T-helper 17 cell (primary cell): ENCODE measurements at places on chromosomes 6 and 20.

DNA sequence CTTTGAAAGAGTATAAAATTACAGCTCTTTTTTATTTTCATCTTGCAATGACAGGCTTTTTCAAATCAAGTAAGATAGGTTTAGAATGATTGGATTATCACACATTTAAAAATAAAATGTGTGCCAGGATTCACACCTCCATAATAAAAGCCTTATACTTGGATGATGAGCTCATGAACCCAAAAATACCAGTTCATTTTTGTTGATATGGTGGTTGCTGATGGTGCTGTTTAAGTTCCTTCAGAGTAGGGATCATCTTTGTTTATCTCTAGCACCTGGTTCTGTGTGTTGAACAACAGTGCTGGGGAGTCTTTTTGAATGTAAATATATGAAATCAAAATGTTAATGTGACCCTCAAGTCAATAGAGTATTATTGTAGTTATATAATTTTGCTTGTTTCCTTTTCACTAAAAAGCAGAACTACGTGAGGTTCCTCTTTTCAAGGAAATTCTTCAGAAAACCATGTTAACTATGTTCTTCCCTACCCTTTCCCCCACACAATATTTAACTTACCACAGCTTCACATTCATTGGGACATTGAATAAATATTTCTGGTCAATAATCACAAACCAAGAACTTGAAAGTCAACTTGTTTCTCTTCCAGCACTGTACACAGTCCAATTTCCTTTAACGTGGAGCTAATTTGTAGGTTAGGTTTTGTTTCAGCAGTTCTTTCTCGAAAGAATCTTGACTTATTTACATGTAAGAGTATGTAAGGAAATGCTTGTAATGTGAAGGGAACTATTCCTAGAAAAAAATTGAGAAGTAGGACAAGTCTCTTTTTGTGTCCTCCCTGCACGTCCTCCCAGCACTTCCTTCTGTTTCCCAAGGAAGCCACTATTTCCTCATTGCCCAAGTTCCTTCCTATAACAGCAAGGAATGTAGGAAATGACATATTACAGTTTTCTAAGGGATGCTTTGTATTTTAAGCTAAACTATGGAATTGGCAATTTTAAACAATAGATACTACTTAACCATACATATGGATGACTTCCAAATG is 945.9 kb upstream of the CITED2 start:
- no peak for DNase-seq

- DNase-seq: no peak
Observed at GRCh38 chr20:17835934-17836300, 132.7 kb downstream of the SNX5 start.

DNA sequence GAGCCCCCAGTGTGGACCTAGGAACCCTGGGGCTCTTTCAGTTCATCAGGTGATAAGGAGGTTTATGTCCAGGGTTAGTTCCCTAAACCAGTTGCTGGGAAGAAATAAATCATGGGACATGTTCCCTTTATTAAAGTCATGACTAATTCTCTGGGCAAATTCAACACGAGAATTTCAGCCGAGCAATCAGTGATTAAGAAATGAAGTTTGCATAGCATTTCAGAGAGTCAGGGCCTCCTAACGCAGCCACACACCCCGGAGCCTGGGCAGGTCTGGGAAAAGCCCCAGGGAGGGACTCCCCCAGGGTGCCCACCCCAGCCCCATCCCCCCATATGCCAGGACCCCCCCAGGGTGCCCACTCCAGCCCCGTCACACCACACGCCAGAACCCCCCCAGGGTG is 20.1 kb downstream of the SLCO4A1 start:
- no peak for DNase-seq

DNA sequence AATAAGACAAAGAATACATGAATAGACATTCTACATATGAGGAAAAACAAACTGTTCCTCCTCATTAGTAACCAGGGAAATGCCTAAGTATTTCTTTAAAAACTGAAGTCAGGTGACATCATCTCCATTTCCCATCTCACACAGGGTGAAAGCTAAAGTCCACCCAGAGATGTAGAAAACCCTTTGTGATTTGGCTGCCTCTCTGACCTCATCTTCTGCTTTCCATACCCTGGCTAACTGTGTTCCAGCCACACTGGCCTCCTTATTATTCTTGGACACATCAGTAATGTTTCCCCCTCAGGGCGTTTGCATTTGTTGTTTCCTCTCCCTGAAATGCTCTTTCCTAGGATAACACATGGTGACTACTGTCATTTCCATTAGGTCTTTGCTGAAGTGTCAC is 40.4 kb downstream of the ESF1 start:
- no peak for DNase-seq

- DNase-seq: no peak
Observed at GRCh38 chr6:106356378-106356777, 4.1 kb upstream of the CRYBG1 start.

DNA sequence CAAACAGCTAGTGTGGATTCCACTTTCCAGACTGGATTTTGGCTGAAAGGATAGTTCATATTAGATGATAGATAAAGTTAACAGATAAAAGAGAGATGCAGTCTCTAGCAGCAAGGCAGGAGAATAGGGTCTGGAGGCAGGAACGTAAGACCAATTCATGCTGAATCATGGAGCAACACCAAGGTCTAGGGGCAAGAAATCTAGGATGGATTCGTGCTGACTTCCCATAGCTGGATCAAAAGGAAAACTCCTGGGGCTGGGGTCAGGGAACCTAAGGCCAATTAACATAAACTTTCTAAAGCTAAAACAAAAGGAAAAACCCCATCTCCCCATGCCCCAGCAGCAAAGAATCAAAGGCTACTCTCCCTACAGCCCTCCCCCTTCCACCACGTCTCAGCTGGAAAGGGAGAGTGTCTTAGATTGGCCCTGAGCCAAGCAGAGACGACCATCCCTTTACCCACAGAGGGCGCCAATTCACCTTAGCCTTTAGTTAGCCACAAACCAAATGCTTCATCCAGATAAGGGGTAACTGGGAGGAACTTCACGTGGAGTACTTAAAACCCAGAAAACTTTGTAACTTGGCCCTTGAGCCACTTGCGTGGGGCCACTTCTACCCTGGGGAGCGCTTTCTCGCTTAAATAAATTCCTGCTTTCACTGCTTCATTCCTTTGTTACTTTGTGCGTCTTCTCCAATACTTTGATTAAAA is 7.6 kb downstream of the TREM1 start:
- no peak for DNase-seq

DNA sequence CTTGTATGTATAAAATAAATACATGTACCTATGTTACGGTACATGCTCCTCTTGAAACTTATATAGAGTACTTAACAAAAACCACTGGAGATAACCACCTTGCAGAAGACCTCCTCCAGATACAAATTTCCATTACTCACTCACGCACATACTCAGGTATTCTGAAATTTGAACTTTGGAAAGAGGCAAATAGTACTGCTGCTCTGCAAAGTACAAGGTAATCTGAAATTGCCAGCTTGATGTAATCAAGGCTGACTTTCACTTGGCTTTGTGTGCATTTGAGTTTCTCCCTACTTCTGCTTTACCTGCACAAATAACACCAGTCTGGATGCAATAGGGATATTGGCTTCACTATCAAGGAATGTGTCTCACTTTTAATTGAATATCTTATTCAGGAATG is 123.6 kb downstream of the FOXA2 start:
- DNase-seq: no peak

- DNase-seq: no peak
Observed at GRCh38 chr20:34978092-34978744, 22.6 kb downstream of the MYH7B start.

DNA sequence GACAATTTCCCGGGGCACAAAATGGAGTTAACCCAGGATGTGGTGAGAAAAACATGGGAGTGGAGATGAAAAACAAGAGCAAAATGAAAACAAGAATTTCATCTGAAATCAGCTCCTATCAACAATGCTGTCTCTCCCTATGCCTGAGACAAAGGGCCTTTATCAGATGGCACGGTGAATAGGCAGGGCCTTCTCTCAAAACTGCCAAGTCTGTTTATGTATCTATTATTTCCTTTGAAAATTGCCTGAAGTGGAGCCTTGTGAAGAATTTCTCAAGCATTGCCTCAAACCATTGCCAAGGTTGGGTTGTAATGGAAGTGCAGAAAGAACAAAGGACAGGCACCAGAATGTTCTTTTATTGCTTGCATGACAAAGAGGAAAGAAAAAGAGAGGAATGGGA is 74.7 kb downstream of the BTBD3 start:
- DNase-seq: no peak

GRCh38 chr6:134822920-134823709 is 126.8 kb downstream of the ALDH8A1 start:
- no peak for DNase-seq

GRCh38 chr20:17314264-17314663 is 87.4 kb downstream of the PCSK2 start:
- DNase-seq: no peak

DNA sequence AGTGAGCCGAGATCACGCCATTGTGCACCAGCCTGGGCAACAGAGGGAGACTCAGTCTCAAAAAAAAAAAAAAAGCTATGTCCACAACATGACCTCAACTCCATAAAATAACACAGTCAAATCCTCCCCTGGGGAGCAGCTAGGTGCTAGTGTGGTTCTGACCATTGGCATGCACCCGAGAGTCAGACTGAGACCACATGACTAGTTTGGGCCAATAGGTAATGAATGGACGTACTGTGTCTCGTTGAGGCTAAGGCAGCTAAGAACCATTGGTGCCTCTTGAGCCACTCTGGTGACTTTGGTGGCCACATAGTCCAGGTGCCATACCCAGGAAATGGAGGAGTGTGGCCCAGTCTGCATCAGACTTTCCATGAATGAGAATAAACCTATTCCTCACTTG is 40.3 kb downstream of the ATP9A start:
- DNase-seq: no peak

GRCh38 chr20:3753501-3754275 is 13.9 kb downstream of the ADISSP start:
- no peak for DNase-seq

DNA sequence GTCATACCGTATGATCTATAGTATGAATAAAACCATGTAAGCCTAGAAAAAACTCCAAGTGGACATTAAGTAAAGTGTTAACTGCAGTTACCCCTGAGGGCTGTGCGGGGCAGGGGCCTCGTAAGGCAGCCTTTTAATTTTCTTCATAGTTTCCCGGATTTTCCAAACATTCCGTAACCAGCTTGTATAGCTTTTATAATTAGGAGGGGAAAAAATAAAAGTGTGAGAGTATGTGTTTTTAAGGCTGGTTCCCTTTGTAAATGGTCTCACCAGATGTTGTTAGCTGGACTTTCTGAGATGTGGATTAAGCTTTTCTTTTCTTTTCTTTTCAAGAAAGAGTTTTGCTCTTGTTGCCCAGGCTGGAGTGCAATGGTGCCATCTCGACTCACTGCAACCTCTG is 7.0 kb downstream of the KIAA1755 start:
- DNase-seq: no peak

DNA sequence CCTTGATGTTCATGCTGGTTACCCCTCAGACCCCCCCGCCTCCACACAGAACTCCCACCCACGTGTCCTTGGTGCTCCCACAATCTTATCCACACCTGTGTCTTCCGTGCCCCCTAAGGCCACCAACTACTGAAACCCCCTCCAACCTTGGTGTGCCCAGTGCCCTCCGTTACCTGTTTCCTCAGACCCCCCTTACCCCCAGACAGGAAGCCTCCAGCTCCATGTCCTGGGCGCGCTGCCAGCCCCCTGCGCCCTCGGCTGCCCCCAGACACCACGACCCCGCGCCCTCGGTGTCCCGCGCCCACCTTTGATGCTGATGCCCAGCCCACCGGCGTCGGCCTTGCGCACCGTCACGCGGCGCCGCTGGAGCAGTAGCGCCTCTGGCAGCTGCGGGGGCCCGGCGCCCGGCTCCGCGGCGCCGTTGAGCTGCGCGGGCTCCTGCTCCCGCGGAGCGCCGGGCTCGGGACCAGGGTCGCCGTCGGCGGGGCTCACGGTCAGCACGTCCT is 504 bp downstream of the SNTA1 start:
- no peak for DNase-seq

GRCh38 chr6:80186082-80186481 is 79.6 kb downstream of the BCKDHB start:
- DNase-seq: no peak

GRCh38 chr6:158828807-158829206 is 9.6 kb upstream of the EZR start:
- DNase-seq: no peak

GRCh38 chr6:139240161-139241010 is 51.4 kb downstream of the TXLNB start:
- no peak for DNase-seq

DNA sequence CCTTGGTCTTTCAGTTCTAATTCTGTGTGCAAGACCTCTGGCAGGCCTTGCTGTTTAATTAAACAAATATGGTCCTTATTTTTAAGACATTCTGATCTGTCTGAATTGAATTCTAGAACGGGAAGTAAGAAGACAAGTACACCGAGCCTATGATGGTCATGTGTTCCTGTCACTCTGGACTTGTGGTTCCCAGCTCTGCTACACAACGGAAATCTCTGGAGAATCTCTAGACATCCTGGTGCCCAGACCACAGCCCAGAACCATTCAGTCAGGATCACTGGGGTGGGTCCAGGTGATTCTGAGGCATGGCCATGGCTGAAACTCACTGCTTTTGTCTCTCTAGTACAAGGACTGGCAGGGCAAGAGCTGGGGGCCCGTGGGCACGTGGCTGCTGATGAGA is 15.9 kb upstream of the KCNK16 start:
- DNase-seq: no peak

- no peak for DNase-seq
Observed at GRCh38 chr6:148700047-148700715, 46.6 kb upstream of the UST start.

DNA sequence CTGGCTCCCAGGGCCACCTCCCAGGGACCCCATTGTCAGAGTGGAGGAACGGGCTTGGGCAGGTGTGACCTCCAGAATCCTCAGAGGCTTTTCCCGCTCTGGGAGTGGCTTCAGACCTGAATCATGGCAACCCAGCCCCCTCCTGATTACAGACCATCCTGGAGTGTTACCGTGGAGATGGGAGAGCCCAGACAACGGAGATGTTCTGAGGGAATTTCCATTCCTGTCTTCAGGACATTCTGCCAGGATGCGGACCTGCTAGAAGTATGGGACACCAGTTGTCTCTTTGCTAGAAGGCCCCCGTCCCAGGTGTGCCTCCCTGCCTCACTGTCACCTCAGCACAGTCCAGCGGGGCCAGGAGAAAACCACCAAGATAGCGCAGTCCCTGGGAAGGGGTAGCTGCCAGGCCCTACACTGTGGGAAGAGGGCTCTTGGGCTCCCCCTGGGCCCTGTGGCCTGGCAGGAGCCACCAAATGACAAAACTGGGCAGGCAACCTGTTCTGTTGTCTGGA is 109.9 kb downstream of the PSMB1 start:
- DNase-seq: no peak

GRCh38 chr6:159061146-159061545 is 16.4 kb upstream of the TAGAP start:
- DNase-seq: no peak

DNA sequence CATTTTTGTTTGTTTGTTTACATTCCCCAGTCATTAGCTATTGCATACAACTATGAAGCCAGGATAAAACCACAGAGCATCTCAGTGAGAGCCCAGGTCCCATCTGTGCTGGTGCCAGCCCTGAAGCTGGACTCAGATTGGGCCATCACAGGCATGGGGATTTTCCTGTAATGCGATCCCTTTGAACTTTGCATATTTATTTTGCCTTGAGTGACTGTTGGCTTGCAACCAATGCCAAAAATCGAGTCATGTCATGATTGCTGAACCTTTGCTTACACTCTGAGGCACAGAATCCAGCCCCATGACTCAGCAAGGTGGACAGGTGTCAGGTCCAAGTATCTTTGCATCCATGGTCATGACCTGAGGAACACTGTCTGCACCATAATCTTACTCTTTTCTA is 46.2 kb upstream of the GGTLC1 start:
- DNase-seq: no peak

- DNase-seq: no peak
Observed at GRCh38 chr20:1927217-1927616, 32.0 kb downstream of the SIRPA start.
